ENCODE measurements at places on chromosomes 5 and 9.

DNA sequence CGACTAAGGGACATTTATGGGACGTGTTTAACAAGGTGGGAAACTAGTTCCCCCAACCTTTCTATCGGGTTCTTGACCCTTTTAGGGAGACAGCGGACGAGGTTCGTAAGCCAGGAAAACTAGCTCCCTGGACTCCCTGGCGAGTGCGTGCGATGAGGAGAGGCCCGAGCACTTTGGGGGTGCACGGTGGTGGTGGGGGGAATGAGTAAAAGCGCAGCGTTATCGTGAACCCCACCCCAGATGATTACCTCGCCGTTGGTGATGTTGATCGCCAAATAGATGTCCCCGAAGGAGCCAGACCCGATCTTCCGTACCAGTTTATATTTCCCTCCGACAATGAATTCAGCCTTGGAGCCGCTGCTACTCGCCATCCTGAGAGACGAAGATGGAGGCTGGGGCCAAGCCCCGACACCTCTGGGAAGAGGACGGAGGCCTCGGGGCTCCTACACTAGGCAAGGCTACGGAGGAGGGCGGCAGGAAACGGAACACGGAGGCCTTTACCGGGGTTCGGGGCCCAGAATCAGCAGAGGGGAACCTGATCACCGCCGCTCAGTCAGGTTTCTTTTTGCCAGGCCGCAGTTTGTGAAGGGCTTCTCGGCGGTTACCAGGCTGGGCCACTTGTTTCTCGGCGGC is 529 bp downstream of the CSNK1A1 start:
- no peak for DNase-seq

- DNase-seq = no peak
These were observed 611.1 kb downstream of the ACTL7B start for GRCh38 chr9:108244686-108245085.

- peak; percentile 58 for DNase-seq
These were observed 62.0 kb upstream of the MEF2C start for GRCh38 chr5:88944751-88945531.

DNA sequence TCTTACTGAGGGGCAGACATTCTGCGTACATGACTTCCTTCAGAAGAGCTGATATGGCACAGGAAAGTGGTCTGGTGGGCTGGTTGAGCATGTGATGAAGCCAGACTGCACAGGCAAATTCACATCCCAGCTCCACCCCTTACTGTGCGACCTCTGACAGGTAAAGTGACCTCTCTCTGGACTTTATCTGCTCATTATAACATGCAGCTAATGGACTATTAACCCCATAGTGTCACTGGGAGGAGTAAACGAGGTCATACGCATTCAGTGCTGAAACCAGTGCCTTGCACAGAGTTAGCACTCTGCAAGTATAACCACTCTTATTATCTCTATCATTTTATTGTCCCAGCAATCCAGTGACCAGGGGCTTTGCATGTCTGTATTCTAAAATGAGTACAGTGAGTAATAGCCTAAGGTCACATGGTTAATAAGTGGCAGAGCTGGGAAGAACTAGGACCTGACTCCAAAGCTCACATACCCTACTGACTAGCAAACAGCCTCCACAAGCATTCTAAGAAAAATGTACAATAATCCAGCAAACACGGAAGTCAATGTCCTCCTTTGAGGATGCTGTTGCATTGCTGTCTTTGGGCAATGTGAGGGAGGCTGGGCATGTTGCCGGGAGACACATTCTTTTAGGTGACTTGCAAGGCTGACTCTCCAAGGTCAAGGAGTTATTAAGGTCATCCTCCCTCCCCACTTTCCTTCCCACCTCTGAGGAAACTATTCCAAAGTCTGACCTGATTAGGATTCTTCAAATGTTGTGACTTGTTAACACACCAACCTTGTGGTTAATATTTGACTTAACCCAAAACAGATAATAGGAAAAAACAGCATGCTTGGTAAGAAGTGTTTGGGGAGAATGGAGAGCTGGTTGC is 19.0 kb downstream of the GLRX start:
- DNase-seq = no peak

- DNase-seq = no peak
These were observed 195.0 kb downstream of the PBX3 start for GRCh38 chr9:125942125-125942524.

- DNase-seq = no peak
These were observed 1278.7 kb downstream of the CDH12 start for GRCh38 chr5:21574438-21574837.

GRCh38 chr5:158451993-158452672 is 593.2 kb upstream of the CLINT1 start:
- DNase-seq = no peak

DNA sequence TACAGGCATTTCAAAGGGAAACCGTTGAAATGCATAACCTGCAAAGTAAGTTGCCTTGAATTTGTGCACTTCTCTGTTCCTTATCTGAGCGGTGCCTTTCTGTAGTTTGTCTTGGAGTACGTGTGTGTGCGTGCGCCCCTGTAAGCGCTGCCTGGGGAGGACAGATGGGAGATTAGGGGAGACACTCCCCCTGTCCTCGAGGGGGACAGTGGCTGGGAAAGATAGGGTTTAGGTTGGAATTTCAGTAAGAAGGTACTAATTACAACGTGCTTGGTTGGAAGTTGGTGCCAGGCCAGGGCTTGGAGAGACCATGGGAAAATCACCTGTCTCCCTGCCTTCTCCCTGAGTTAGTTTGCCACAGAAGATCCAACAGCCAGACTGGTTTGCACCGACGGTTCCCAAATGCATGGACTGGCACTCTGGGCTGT is 73.2 kb downstream of the PIK3R1 start:
- DNase-seq = no peak

GRCh38 chr9:126499005-126499910 is 114.5 kb upstream of the LMX1B start:
- peak; percentile 69 for DNase-seq

DNA sequence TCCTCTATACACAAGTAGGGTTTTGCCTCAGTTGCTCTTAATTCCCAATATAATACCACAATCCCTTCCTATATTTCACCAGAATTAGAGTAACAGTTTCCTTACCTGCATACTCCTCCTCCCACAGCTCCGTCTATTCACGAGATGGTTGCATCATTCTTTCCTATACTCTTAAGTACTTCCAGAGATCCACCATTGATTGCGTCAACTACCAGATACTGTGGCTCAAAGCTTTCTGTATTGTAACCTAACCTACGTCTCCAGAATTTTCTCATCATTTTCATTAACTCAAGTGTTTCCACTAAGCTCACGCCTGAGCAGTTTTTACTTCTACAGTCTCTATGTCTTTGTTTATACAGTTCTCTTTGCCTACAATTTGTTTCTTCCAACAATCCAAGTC is 31.2 kb upstream of the MINAR2 start:
- no peak for DNase-seq

- DNase-seq = no peak
These were observed 22.2 kb downstream of the AMBP start for GRCh38 chr9:114055894-114056293.

- DNase-seq = no peak
These were observed 104.7 kb downstream of the GPR21 start for GRCh38 chr9:123138163-123138562.

DNA sequence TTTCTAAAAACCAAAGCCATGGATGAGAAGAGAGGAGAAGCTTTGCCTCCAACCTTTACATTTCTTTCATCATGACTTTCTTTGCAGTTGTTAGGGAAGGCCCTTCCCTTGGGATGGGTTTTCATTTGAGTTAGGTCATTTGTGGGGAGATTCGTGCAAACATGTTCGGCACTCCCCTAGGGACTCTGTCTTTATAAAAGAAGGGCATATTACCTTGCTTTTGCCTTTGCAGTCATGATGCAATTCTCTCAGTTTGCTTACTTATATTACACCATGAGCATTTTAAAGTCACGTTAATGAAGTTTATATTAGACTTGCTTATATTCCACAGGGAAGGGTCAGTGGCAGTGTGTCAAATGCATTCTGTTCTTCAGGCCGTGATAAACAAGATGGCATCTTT is 289.3 kb upstream of the WWC1 start:
- no peak for DNase-seq

GRCh38 chr5:179233909-179234562 is 111.2 kb downstream of the ADAMTS2 start:
- DNase-seq = no peak

DNA sequence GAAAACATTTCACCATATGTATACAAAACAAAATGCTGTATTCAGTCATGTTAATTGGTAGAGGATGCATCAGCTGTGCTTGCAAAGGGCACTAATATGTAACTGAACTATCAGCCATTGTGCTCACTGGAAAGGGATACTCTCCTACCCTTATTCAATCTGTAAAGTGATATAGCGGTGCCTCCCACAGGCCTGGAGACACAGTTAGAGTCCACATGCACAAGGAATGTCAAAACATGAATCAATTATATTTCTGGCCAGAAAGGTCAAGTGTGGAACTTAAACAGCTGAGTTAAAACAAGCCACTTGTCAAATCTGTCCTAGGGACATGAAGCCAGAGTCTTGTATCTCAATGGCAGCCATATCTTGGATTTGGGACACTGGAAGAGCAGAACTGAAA is 71.2 kb upstream of the IZUMO3 start:
- DNase-seq = no peak

- DNase-seq = peak; percentile 69
These were observed at the start of gene PCDHGB3 for GRCh38 chr5:141369994-141370848. TSS of gene PCDHGB3 (plus strand) at chr5:141370242. CDS start at chr5:141370395, 153 bp downstream.

GRCh38 chr9:111828193-111828592 is 33.5 kb upstream of the SHOC1 start:
- DNase-seq = no peak

GRCh38 chr9:116726602-116727001 is 39.5 kb downstream of the TRIM32 start:
- no peak for DNase-seq

DNA sequence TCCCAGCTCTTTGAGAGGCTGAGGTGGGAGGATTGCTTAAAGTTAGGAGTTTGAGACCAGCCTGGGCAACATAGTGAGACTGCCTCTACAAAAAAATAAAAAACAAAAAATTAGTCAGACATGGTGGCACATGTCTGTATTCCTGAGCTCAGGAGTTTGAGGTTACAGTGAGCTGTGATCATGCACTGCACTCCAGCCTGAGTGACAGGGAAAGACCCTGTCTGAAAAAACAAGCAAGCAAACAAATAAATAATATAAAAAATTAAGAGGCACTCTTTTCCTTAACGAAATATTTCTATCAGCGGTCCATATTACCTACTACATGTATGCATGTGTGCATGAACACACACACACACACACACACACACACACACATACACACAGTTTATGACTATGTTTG is 20.9 kb upstream of the FOCAD start:
- no peak for DNase-seq

DNA sequence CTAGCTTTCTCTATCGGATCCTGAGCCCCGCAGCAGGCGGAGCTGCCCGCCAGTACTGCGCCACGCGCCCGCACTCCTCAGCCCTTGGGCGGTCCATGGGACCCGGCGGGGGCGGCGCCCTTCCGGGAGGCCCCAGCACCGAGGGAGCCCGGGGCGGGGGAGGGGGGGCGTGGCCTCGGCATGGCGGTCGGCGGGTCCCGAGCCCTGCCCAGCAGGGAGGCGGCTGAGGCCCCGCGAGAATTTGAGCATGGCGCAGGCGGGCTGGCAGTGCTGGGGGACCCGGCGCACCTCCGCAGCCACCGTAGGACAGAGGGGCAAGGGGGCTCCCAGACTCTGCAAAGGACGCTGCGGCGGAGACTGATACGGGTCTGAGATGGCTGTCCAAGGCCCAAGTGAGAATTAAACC is 6.8 kb downstream of the ZDHHC11B start:
- no peak for DNase-seq

DNA sequence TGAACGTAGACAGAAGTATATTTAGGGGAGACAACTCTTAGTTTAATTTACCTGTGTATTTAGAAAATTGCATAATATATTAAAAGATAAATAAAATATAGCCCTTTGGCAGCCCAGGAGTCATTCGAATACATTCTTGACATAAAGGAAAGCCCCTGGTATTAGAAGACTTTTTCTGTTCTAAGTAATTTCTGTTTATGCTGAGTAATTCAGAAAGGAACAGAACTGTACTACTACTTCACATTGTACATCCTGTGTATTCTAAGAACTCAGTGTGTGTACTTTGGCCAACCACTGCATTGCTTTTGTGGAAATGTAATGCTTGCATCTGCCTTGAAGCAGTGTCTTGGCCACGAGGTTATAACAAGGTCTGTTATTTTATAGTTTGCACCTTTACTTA is 136.4 kb downstream of the KDM4C start:
- DNase-seq = no peak

GRCh38 chr9:110687497-110687896 is 18.9 kb downstream of the MUSK start:
- no peak for DNase-seq

GRCh38 chr5:87069974-87070608 is 197.6 kb upstream of the RASA1 start:
- DNase-seq = peak; percentile 63

DNA sequence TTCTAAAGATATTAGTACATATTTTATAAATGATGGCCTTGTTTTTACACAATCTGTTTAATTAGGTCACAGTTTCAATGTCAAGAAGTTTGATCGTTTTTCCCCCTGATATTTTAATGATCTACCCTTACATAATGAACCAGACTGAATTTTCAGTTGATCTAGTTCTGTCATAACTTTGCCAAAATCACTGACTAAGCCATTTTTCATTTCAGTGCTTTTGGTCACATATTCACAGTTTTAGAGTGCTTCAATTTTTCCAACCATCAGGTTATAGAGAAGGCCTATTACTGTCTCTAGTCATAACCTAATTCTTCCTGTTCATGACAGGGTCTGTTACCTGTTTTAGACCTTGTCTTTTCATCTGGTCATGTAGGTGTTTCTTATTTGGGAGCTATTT is 577.9 kb upstream of the PTPRD start:
- DNase-seq = no peak

DNA sequence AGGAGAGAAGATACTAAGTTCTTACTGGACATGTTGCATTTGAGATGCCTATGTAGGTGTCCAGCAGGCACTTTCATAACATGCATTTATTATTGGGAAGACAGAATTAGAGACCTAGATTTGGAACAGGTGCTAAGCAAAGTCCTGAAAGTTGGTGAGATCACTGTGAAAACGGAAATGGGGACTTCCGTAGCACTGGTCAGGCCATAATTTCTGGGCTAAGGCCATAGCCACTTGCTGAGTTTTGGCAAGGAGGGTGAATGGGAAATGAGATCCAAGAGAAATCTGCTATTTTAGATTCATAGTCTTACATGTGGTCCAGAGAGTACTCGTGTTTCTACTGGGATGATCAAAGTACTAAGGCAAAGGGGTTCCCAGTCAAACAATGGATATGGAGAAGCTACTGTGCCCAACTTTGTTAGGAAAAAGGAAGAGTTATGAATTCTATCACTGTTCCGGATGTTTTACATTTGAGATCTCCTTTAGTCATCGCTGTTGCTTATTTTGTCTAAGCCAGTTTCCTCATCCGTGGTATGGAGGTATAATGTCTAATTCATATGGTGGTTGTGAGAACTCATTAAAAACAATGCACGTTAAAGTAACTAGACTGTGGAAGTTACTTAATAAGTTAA is 33.4 kb downstream of the TEK start:
- DNase-seq = no peak
